Activated T-cell treated with anti-CD3 and anti-CD28 coated beads for 1 hour (primary cell): ENCODE measurements at places on chromosomes 3 and 15.

DNA sequence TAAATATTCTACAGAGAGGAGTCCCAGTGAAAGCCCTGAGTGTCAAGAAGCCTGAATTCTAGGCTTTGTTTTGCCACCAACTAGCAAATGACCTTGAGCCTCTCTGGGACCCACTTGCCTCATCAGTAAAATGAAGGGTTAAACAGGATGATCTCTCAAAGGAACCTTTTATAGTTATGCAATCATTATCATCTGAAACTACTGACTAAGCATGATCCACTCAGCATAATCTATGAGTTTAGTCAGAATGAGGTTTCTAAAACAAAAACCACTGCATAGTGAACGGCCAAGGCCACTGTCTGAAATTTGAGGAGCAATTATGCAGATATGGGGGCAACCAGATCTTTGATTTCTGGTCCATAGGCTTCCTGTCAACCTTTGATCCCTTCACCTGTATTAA lies 319.0 kb downstream of the MECOM start:
- no peak for DNase-seq

- no peak for DNase-seq
These were observed 7.3 kb upstream of the CD96 start for GRCh38 chr3:111534701-111535100.

DNA sequence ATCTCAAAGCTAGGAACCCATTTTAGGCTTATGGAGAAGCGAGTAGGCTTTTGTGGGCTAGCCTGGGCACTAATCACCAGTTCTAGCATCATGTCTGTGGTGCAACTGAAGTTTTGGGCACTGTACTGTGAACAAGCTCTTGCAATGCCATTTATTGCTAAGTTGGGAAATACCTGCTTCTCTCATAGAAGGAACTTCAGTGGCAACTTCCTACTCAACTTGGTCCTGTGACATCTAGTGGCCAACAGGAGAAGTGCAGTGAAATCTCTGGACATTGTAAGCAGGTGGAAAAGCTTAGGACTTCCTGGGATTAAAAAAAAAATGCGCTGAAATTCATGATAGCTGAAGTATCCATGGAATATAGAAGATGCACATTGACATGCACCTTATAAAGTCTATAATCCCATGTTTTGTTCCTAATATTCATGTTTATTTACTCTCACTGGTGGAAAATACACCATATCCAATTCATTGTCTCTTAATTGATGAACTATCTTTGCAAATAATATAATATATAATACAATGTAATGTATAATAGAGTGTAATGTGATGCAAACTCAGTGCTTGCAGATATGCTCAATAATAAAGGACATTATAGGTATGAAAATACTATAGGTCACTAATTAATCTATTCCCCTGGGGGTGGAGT lies 6.5 kb upstream of the ALDH1A3 start:
- peak; percentile 14 for DNase-seq

- DNase-seq = no peak
These were observed 170.5 kb upstream of the LRIG1 start for GRCh38 chr3:66671291-66671690.

DNA sequence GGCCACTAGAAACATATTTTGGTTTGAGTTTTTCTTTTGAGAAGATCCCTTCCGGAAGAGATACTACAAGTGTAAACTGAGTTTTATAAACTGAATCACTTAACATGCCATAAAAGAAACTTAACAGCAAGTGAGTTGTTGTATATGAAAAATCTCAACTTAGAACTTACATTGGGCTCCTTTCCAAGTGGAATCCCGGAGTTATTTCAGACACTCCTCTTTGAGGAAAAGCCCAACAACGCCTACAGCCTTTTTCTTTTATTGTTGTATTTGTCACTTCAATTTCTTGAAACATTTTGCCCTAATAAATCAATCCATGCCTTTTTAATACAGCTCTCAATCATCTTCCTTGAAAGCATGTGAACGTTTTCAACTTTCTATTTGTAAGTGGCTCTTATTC lies 137.3 kb downstream of the FEZF2 start:
- DNase-seq = no peak

DNA sequence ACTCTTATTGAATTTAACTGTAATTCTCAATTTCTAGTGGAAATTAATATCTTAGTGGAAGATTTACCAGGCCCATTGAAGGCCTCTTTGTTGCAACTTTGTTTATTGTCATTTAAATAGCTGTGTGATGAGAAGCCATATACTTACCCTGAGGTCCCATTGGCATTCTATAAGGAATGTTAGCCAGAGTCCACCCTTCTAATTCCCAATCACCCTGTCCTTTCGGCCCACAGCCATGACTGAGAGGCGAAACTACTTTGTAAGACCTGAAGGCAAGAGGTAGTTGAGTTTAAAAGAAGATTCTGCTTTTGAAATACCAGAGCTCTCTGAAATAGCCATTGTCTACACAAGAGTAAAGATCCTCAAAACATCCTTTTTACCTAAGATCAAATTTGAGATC lies 290.5 kb upstream of the RARB start:
- DNase-seq = no peak

- DNase-seq = no peak
These were observed 46.0 kb downstream of the RBM15B start for GRCh38 chr3:51436998-51437639.

- no peak for DNase-seq
These were observed 53.3 kb downstream of the MEIS2 start for GRCh38 chr15:37046876-37047614.

- DNase-seq = no peak
These were observed 72.1 kb downstream of the BTLA start for GRCh38 chr3:112427123-112427522.

DNA sequence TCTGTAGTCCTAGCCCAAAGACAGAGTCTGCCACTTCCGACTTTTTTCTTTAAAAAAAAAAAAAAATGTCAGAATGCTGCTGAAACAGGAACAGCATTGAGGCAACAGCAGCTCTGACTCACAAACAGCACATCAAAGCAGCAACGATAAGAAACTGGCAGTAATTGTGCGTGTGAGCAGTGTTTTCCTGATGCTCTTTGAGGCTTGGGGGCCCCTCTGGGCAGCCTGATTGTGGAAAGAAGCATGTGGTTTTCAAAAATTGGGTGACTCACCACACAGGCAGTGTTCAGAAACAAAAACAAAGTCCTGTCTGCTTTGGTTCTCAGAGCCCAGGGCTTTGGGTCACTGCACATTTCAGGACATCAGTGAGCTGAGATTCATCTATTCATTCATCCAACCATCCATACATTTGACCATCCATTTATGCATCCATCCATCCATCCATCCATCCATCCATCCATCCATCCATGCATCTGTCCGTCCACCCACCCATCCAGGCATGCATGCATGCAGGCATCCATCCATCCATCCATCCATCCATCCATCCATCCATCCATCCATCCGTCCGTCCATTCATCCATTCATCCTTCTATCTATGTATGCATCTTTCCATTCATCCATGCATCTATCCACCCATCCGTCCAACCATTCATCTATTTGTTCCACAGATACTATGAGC lies 308.4 kb downstream of the RPLP1 start:
- peak; percentile 59 for DNase-seq
